ENCODE measurements at places on chromosomes 11 and 22.

- no peak for DNase-seq
Measured at GRCh38 chr22:30810105-30810504, 115.4 kb downstream of the OSBP2 start.

GRCh38 chr22:27776650-27776958, 25.0 kb downstream of the MN1 start:
- DNase-seq = no peak

GRCh38 chr11:41320653-41321052, 138.8 kb downstream of the LRRC4C start:
- no peak for DNase-seq

DNA sequence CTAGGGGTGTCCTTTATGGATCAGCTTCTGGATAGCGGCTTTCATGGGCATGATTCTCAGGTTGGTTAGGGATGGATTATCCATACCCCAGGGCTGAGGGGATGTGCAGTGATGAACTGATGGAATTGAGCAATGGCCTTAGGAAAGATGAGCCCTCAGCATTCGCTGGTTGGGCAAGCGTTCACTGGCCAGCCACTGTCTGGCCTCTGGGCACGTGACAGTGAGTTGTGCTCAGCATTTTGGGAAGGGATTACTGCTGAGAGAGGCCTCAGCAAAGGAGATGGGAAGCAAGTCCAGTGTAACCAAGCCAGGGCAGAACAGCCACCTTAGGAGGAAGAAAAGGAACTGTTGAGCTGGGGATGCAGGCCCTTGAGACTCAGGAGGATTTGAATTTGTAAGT, 17.4 kb downstream of the UBASH3B start:
- DNase-seq = no peak

GRCh38 chr11:123407130-123407995, 22.7 kb upstream of the GRAMD1B start:
- DNase-seq = peak; percentile 39

DNA sequence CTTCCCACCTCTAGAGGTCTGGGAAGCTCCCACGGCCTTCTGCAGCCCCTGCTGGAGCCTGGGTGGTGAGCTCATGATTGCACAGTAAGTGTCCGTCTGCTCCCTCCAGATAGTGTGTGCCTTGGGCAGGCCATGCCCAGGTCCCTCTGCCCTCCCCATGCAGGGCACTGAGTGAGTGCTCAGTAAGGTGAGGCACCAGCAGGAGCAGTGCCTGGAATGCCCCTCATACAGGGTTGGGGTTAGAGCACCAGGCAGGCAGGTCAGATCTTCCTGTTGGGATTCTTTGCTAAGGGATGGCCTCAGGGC, 50.3 kb downstream of the NAT10 start:
- no peak for DNase-seq

GRCh38 chr11:115502636-115503082, 1.6 kb downstream of the CADM1 start:
- no peak for DNase-seq

DNA sequence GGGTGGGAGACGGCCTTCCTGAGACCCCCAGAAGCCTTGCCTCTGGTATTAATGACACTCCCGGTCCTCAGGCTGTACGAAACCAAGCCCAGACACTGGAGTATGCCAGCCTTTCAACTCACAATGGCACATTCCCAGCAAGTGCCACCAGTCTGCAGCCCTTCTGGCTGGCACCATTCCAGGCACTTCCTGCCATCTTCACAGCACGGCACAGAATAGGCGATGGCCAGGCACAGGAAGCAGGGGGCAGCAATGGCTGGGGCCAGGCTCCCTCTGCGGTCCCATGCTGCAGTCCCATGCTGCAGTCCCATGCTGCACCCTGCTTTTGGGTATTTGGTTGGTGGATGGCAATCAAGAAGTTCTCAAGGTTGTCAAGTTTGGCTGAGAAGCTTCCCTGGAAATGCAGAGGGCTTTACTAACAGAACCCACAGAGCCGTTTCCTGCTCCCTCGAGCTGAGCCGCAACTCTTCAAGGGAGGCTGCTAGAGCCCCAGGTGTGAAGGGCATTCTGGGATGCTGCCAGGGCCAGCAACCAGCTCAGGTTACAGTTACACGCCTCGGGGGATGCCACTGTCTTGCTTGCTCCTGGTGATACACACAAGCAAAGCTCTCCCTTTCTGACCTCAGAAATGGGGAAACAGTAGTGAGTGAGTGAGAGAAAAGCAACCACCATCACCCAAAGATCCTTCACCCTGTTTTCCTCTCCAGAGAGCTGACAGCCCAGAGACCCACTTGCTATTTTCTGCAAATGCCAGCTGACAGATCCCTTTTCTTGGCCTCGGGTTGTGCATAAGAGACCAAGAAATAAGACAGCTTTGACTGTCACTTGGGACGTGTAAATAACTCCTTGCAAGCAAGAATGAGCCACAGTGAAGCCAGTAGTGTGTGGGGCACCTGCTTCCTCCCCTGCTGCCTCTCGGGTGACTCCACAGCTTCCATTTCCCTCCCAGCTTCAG, 23.9 kb downstream of the LRFN4 start:
- DNase-seq = no peak

DNA sequence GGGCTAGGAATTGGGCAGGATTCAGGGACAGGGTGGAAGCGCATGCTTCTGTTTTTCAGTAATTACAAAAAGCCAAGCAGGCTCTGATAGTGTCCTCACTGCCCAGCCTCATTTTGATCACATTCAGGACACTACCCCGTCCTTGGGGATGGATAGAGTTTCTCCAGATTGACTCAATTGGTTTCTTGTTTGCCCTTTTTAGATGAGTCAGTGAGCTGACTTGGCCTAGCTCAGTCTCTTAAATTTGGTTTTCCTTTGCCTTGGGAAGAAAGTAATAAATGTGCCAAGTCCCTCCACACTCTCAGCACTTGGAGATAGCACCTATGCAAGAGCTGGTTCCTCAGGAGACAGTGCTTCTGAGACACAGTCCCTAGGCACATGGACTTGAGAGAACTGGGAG, 25.5 kb downstream of the DKK3 start:
- no peak for DNase-seq

GRCh38 chr22:31346255-31346732, at the start of gene PATZ1:
TSS of gene PATZ1 (minus strand) at chr22:31346346. CDS start at chr22:31345602, 744 bp downstream.
- DNase-seq = peak; percentile 67

Measured in activated T-cell treated with anti-CD3 and anti-CD28 coated beads for 48 hours (primary cell).